ENCODE measurements at places on chromosomes 3 and 15.
A peak's percentile ranks its signal among the peaks of the same experiment; 100 is the strongest.

DNA sequence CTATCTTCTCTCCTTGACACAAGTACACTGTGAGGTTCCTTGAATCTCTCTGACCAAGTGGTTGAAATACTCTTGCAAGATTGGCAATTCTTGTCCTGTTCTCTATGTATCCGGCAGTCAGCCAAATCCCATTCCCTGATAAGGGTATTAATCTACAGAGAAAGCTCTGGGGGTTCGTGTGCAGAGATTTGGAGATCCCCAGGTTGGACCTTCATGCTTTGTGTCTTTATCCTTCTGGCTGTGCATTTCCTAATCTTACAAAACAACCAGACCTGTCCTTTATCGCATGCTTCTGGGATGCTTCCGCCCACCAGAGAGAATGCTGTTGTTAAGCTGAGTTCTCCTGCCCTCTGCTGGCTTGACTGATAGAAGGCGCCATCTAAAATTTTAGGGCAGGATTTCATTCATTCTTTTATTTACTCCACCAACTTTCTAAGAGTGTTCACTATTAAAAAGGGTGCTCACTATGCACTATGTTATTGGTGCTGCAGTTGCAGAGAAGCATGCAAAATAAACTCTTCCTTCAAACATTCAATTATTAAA lies 8.6 kb upstream of the SST start:
- no peak for DNase-seq

DNA sequence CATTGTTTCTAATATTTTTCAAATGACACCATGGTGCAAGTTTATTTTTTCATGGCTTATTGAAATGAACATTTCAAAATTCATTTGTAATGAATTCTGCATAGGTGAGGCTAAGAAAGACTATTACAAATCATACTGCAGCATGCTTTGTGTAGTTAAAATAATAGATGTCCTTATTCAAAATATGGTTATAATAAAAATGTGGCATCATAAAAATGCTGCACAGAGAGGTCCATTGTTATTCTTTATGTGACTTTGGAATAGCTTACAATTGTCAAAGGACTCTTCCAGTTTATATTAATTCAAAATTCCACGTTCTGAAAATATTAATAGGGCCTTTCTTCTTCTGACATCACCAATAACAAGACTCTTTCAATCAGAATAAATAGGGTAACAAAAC lies 222.7 kb downstream of the GAP43 start:
- DNase-seq, result no peak

GRCh38 chr15:94509259-94509658 lies 277.9 kb downstream of the MCTP2 start:
- DNase-seq, result no peak

GRCh38 chr15:74193299-74193718 lies 9.3 kb downstream of the STRA6 start:
- DNase-seq, result no peak

GRCh38 chr3:155418407-155418806 lies 124.9 kb upstream of the STRIT1 start:
- DNase-seq, result no peak

DNA sequence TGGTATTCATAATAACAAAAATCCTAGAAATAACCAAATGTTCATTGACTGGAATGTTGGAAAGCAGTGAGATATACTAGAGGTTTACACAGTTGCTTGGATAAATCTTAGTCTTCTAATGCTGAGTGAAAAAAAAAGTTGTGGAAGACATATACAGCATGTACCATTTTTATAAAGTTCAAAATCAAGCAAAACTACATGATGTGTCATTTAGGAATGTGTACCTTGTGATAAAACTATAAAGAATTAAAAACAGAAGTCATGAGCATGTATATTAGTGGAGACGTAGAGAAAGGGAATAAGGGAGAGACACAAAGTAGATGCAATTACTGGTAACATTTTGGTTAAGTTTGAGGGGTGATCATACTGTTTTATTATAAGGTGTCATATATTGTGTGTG lies 45.2 kb downstream of the FBXL2 start:
- no peak for DNase-seq

DNA sequence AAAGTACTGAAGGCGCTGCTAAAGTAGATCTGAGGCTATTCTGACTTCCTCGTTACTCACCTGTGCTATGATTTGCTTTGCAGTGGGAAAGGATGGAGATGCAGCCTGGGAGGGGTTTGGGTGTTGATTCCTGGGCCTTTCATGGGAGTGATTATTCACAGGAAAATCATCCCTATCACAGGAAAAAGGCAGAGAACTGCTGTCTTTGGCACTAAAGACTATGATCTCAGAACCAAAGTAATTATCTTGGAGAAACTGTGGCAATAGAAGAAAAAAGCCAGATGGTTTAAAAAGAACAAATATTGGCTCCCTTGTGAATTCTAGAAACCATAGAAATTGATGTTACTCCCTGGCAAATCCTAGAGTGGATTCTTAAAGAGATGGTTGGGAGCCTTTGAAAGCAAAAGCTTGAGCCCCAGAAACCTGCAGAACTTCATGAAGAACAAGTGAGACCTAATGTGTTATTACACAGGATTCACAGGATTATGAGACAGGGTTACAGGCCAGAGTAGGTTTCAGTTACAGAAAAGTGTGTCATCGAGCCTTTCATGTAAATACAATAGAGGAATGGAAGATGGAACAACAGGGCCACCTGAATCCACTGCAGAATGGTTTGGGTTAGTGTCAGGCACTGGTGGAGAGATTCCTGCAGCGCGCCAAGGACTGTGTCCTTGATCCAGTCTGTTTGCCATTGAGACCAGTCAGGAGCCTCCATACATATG lies 85.7 kb downstream of the OXNAD1 start:
- DNase-seq, result no peak

DNA sequence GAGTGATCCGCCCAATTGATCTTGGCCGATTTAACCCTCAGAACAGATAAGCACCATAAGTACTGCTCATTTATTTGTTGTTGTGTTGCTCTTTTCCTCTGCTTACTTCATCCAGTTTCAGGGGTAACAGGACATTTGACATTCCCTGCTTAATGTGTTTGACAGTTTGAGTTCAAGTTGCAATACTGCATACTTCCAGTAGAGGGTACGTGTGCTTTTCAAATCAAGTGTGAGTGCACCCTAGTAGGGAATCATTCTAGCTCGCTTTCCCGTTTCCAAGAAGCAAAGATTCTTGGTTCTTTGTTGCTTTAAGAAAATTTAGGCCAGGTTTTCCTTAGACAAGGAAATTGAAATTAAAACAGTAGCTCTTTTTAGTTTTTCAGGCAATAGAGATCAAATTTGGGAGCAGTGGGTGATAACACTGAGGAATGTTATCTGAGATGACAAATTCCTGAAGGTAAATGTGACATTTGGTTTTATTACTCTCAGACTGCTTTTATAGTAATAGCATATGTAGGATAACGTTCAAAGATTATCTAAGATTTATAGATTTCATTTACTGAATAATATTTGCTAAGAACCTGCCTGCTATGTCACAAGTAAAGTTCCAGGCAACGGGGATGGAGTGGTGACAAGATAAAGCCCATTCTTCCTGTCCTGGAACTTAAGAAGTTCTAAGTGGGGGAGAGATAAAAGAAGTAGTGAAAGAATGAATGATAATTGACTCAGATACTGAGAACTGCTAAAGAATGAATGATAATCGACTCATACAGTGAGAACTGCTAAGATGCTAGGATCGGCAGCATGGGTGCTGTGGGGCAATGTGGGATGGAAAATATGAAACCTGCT lies 73.3 kb downstream of the SYNPR start:
- no peak for DNase-seq

- DNase-seq, result no peak
These were observed 1154.3 kb downstream of the ROBO1 start for GRCh38 chr3:78613421-78613879.

GRCh38 chr3:32200490-32200889 lies 38.0 kb upstream of the CMTM8 start:
- DNase-seq, result no peak

DNA sequence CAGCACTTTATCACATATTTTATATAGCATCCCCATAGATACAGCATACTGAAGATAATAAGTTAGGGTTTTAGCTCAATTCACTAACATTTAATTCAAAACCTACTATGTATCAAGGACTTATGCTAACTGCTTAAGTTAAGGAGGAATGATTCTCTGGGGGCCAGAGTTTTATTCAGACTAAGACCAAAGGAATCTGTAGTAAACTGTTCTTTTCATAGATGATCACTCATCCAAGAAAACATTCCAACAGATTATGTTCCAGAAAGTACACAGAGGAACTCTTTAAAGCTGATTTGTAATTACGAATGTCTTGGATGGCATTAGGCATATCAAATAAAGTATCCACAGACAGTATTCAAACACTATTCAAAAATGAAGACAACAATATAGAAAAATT lies 226.4 kb downstream of the SCAPER start:
- no peak for DNase-seq

GRCh38 chr3:64149886-64150285 lies 75.4 kb downstream of the PRICKLE2 start:
- no peak for DNase-seq

DNA sequence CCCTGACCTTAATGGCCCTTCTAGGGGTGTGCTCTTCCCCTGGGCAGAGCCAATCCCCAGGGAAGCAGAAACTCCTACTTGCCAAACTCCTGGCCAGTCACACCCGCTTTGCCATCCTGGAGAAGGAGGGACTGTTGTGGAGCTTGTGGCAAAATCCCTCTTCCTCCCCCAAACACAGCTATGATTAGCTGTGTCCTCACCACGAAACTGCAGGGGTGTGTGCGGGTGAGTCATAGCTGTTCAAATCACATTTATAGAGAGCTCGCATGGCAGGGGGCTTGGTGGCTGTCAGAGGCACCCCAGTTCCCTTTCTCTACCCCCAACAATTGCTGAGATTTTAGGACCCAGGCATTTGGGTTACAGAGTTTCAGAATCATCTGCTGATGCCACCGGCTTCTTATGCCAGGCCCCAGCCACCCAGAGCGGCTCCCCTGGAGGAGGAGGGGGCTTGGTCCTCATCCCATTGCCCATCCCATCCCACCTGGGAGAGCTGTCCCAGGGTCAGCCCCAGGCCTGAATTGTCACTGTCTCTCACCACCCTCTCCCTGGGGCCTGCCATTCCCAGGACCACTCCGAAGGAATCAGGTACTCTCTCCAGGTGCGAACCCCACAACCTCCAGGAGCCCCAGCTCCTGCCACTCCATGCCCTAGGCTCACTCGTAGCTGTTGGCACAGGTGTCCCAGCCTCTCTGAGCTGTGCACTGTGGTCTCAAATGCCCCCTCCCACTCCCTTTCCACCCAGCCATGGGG lies 28.8 kb upstream of the MAGEF1 start:
- DNase-seq, result no peak

- no peak for DNase-seq
These were observed 11.2 kb downstream of the TNFSF10 start for GRCh38 chr3:172511783-172512762.

GRCh38 chr15:23912191-23912590 lies 225.1 kb upstream of the NDN start:
- no peak for DNase-seq

- no peak for DNase-seq
These were observed 76.4 kb downstream of the GAP43 start for GRCh38 chr3:115699706-115700105.

DNA sequence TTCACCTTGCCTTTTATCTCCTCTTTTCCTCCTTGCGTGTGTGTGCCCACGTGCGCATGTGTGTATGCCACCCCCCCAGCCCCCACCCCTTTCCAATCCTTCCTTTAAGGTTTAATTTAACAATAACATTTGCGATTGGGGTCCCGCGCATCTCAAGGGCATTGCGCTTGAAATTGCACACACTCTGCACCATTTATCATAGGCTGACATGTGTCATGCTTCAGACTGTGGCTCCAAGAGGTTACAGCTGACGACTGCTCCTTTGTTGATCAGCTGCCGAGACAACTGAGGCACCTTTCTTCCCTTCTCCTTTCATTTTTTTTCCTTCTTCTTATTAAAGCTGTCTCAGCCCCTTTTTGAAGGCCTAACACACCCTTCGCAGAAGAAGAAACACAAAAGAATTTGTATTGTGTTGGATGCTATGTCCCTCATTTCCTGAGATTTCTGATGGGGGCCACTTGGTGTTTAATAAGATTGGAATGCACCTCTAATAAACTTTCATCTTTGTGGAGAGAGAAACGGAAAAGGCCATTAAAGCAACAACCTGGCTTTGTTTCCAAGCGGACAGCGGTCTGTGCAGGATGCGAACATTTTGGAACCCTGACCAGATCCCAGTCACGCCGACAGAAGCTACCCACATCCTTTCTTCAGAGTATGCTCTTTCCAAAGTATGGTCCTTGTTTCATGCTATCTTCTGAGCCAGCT lies 470.1 kb downstream of the MCTP2 start:
- no peak for DNase-seq

GRCh38 chr15:45200799-45201556 lies 13.2 kb upstream of the SHF start:
- DNase-seq, result peak; percentile 74

DNA sequence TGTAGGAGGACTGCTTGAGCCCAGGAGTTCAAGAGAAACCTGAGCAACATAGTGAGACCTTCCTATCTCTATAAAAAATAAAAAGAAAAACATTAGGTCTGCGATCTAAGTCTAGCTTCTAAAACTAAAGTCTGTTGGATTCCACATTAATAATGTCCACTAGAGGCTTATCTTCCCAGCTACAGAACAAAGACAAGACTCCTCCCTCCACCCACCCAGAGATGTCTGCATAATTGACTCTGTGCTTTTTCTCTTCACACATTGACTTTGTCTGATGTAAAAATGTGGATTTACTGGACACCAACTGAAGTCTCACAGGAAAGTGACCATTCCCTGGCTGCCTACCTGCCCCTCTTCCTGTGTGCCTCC lies 91.8 kb downstream of the ATP10A start:
- no peak for DNase-seq

GRCh38 chr3:66904831-66905493 lies 93.1 kb upstream of the KBTBD8 start:
- DNase-seq, result no peak

DNA sequence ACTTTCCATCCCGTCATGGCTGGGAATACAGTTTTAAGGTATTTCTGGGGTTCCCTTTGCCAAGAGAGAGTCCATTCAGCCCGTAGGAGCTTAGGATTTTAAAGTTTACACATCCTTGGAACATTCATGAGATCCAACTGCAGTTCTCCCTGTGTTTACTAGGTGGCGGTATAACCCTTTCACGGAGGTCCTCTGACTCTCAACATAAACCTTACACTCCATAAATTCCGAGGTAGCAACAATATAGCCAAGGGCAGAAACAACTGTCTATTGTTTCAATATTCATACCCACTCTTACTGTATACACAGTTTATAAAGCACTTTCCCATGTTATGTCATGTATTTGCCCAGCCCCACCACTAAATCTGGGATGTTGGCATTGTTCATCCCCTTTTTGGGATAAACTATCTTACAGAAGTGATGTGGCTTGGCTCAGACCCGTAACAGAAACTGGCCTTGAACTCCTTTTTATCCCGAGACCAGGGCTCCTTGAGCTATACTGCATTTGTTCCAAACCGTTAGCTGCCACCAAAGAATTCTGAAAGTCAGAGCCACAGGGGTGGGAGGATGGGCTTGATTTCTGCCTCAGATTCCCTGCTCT lies 69.2 kb upstream of the COL6A5 start:
- DNase-seq, result no peak

Measured in stimulated activated CD4-positive, alpha-beta T cell treated with anti-CD3 and anti-CD28 coated beads, Interleukin-1b, Interleukin-23, amount 100 ng/mL, for 1 hour (primary cell).